ENCODE measurements at places on chromosomes 2 and 18.

GRCh38 chr2:27306573-27307286, 1.5 kb downstream of the UCN start:
- DNase-seq = no peak

DNA sequence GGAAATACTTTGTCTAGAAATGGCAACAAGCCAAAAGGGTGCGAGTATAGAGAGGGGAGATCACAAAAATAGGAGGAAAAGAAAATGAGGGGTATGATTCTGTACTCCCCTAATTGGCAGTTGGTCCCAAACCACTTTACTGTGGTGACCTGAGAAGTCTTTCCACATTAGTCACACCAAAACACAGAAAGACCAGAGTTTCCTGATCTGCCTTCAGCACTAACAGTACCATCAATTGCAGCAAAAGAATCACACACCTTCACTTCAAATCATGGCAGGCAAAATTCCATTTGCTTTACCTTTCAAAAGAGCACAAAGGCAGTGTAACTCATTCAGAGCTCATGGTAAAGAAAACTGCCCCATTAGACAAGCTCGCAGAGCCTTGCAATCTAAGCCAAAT, 86.8 kb downstream of the ALK start:
- DNase-seq = peak; percentile 89

- DNase-seq = peak; percentile 82
Observed at GRCh38 chr2:100818606-100819369, 1.2 kb upstream of the NPAS2 start.

DNA sequence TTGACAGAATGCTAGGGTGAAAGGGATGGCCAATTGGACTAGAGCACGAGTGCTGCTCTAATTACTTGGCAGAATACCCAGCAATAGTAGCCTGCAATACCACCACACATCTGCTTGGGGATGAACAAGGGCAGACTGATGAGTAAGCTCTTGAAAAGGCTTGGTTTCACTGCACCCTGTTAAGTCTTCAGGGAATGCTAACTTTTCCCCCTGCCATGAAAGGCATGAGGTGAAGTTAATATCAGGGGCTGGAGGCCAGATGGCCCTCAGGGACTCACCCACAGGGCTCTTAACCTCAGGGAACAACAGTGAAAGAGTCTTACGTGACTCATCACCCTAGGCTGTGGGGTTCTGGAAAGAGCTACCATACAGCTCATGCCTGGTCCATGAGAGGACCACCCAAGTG, 51.7 kb upstream of the MYL1 start:
- peak; percentile 35 for DNase-seq

- no peak for DNase-seq
Observed at GRCh38 chr2:181774685-181775084, 94.4 kb upstream of the NEUROD1 start.

- no peak for DNase-seq
Observed at GRCh38 chr2:224925061-224925809, 117.0 kb downstream of the DOCK10 start.

DNA sequence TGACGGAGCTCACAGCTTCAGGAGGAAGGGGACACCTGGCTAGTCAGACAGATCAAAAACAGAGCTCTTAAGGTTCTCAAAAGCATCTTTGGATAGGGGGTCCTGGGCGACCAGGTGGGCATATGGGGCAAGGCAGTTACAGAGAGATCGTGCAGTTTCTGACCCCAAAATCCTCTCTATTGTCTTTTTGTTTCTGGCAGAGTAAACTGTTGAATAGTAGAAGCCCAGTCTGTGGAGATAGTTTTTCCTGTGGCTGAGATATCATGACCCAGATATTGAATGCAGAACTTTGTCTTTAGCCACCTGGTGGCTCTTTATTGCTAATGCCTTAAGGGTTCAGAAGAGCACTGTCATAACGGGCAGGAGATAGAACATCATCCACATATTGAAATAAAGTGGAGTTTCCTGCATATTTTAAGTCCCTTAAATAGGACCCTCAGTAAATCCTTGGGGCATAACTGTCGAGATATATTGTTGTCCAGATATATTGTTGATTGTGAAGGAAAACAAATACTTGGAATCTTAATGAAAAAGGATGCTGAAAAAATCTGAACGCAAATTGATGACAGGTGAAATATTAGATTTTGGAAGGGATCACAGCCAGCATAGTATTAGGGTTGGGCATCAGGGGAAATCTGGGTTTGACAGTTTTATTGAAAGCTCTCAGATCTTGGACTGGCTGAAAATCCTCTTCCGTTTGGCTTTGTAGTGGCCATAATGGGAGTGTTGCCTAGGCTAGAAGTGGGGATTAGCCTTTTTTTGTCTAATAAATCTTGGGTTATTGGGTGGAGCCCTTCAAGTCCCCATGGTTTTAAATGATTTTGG, 14.1 kb upstream of the ZDBF2 start:
- peak; percentile 32 for DNase-seq

DNA sequence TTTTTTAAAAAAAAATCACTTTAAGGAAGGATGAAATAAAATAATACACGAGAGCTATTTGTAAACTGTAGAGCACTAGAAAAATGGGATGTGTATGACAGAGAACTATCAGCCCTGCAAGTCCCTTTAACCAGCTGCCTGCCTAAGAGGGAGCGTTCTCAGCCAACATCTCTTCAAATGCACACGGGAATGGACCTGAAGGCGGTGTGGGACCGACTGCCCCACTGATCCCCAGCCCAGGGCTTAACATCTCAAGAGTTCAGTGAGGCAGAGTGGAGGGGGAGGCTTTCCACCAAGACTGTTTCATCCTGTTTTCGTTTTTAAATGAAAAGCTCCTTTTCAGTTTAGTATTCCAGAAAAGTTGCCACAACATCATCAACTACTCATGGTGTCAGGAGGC, 2.2 kb downstream of the INPP4A start:
- DNase-seq = no peak

GRCh38 chr2:26530696-26531095, 52.8 kb upstream of the OTOF start:
- peak; percentile 74 for DNase-seq

DNA sequence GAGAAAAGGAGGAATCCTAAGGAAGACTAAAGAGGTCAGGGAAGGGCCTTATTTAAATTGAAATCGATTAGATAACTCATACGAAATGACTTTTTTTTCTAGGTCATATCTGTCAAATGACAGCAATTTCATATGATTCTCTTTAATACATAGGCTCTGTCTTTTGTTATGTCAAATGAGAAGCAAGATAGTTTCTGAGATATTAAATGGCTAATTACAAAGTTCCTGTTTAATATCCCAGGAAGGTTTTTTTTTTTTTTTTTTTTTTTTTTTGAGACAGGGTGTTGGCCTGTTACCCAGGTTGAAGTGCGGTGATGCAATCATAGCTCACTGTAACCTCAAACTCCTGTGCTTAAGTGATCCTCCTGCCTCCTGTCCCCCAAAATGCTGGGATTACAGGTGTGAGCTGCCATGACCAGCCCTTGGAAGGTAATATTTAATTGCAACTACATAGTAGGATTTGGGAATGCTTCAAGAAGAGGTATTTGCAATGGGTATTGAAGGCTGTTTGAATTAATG, 48.0 kb upstream of the RMND5A start:
- DNase-seq = no peak

DNA sequence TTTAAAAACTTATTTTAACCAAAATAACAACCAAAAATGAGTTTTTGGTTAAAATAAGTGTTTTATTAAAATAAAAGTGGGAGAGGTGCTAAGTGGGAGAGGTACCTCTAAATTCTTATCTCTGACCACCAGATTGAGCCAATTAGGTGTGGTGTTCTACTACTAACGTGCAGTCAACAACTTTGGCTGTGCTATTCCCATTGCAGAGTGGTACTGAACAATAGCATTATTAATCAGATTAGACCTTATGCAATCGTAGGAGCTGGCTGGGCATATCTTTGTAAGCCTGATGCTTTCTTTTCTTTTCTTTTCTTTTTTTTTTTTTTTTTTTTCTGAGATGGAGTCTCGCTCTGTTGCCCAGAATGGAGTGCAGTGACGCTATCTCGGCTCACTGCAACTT, 38.9 kb downstream of the RAB27B start:
- no peak for DNase-seq

DNA sequence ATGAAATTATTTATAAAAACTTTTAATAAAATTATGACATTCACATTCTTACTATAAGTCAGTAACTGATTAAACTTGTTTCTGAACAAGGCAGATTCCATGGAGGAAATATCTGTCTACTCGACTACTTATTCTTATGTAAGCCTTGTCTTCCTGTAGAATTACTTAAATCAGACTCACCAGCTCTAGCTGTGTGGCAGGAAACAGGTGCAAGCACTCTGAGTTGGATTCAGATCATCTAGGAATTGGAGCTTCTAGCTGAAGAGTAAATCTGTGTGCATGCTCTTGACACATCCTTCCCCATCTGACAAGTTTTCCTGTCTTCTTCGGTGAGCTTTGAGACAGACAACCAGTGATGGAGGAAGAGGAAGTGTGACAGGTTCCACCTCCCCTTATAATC, 284.7 kb downstream of the TRIB2 start:
- DNase-seq = no peak

- no peak for DNase-seq
Observed at GRCh38 chr2:138534791-138535190, 33.2 kb downstream of the SPOPL start.

DNA sequence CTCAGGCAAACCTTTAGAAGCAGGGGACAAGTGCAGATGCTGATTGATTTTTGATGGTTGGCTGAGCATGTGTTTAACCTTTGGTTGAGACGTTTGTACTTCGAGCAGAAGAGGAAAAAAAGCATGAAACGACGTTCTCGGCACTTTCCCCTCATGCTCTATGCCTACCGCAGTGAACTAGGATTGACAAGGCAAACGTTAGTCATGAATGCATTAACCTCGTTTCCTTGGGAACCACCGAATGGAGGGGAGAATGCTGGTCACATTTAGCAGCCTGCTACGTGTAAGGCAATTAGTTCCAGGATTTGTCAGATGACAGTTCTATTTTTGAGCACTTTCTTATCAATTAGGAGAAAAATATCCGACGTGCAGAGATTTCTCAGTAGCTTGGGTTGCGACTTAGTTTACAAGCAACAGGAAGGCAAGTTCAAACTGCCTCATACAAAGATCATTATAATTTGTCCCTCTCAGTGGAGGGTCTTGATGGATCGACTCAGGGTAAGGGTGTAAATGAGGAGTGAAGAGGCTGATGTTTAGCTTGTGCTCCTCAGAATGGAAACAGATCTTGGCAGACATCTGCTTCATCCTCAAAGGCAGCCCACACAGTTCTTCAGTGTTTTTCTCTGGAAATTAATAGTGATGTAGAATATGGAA, 47.4 kb upstream of the GPR45 start:
- DNase-seq = peak; percentile 45

GRCh38 chr2:16127276-16127940, 187.1 kb downstream of the MYCN start:
- DNase-seq = no peak

DNA sequence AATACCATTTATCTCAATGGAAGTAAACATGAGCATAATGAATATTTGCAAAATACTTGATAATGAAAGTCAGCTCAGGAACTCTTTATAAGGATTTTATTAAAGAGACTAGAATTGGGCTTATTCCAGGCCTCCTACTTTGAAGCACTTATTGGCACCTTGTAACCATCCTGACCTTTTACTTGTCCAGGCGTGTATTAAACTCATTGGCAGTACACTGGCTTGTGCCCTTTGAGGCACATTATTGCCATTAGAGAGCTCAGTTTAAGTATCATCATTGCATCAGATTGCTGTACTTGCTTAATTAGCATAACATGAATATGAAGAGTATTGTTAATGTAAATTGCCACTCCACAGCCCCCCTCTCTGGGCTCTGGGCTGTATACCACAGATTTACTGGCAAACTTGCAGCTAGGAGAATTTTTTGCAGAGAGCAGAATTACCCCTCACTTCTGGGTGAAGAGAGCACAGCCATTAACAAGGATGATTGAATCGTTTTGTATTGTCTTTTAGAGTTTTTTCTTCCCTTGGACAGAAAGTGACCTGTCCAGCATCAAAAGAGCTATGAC, 72.5 kb downstream of the XIRP2 start:
- no peak for DNase-seq

DNA sequence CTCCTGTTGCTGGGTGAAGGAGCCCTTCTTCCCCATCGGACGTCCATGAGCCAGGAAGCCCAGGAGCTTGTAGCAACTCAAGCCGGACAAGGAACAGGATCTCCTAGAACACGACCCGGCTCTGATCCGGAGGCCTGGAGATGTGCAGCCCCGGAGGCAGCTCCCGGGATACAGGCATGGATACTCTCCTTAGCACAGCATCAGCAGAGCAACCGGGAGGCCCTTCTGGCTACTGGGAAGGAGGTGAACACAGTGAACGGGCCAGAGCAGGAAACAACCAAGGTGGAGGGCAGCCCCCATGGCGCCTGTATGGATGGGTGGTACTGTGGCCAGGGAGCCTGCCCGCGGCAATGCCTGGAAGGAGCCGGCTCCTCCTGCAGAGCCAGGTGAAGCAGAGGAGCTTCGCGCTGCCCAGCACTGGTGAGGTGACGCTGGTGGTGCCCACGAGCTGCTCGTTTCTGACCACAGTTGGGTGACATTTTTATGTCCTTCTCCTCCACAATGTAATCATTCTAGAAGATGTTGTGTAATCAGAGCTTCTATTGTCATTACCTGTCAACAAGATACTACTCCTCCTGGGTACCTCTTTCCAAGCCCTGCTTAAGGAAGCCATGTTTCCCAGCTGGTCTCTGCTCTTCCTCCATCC, 94.3 kb downstream of the TWIST2 start:
- DNase-seq = no peak

DNA sequence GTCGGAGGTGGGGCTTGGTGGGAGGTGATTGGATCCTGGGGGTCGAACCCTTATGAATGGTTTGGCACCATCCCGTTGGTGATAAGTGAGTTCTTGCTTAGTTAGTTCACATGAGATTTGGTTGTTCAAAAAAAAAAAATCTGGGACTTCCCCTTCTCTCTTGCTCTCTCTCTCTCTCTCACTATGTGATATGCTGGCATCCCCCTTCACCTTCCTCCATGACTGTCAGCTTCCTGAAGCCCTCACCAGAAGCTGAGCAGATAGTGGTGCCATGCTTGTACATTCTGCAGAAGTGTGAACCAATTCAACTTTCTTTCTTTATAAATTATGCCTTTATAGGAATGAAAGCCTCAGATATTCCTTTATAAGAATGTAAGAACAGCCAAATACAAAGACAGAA, 269.7 kb upstream of the APCDD1 start:
- no peak for DNase-seq

DNA sequence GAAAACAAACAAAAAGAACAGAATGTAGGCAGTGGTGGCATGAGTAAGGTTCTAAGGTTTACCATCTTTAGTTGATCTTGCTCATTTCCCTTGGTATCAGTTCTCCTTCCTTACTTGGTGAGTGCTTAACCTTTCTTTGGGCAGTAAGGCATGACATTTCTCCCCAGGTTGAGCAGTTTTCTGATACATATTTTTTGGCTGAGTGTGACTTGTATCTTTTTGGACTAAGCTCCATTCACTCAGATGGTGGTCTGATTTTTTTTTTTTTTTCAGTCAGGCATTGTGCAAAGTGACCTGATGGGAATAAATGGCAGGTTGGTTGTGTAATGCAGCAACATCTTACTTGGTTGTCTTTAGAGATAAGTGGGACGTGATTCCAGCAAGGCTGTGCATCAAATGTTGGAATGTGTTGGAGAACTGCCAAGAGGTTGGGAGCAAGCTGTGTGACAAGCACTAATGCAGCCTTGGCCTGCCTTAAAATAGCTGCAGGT, 15.1 kb downstream of the SPTBN1 start:
- peak; percentile 70 for DNase-seq

GRCh38 chr2:187689372-187689771, 135.1 kb upstream of the TFPI start:
- peak; percentile 13 for DNase-seq

All from astrocyte of the hippocampus (primary cell).